Esophagus squamous epithelium (tissue), 5 donors: ENCODE measurements at places on chromosomes 11 and 22.

- no peak for DNase-seq
These were observed 28.8 kb downstream of the DKK3 start for GRCh38 chr11:11979488-11980117.

GRCh38 chr11:74204701-74205100 lies 33.6 kb downstream of the PPME1 start:
- DNase-seq: no peak

GRCh38 chr11:131582021-131582525 lies 211.7 kb downstream of the NTM start:
- DNase-seq: no peak

GRCh38 chr11:130049328-130049771 lies 20.3 kb upstream of the APLP2 start:
- no peak for DNase-seq

GRCh38 chr11:71075871-71076420 lies 176.4 kb downstream of the SHANK2 start:
- no peak for DNase-seq
